ENCODE measurements at places on chromosomes 3 and 15. TPM values are rescaled to one million over a fixed set of nuclear protein-coding genes. Genes with fewer than 3 reads are reported as not detected.
A peak's percentile ranks its signal among the peaks of the same experiment; 100 is the strongest.

- H3K27me3 ChIP-seq = peaks cover 10% of the 10 kb centered on the region
- H3K36me3 ChIP-seq = no peaks in the 10 kb centered on the region
- H3K27ac ChIP-seq = no peak overlapping the region
- no peak overlapping the region for H3K4me3 ChIP-seq
- H3K4me1 ChIP-seq = no peaks in the 10 kb centered on the region
Observed at GRCh38 chr3:53067567-53067966, 21.7 kb upstream of the SFMBT1 start.

DNA sequence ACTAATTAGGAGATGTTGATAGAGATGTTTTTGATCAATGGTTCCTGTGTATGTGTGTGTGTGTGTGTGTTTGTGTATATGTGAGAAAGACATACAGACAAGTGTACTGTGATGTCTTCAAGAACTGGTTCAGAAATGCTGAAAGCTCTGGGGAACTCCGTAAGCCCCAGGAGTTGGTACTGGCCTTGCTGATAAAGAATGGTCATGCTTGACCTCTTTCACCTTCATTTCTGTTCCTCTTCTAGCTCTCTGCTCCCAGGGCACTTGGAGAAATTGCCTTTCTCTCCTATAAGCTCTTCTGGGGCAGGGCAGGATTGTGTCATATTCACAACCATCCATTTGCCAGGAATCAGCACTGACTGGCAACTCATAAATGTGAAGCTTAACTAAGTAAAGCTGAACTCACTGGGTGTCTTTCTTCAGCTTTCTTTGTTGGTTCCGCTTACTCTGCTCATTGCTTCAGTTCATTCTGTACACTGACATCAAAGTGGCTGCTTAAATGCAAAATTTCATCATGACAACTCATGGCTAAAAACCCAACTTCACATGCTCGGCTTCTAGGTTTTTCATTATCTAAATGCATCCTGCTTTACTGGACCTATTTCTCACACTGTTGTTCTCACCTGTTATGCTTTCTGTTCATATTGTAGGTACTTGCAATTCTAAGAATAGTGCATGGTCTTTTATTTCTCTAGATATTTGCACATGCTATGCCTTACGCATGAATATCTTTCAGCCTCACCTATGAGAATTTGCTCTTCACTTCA is 162.1 kb upstream of the LYSMD4 start:
- DNase-seq = no peak
- H3K4me3 ChIP-seq = no peak overlapping the region
- H3K36me3 ChIP-seq = no peaks in the 10 kb centered on the region
- no peaks in the 10 kb centered on the region for H3K27me3 ChIP-seq
- H3K4me1 ChIP-seq = no peaks in the 10 kb centered on the region

- no peaks in the 10 kb centered on the region for H3K4me1 ChIP-seq
- no peak for DNase-seq
- no peak overlapping the region for H3K27ac ChIP-seq
- H3K27me3 ChIP-seq = no peaks in the 10 kb centered on the region
- H3K36me3 ChIP-seq = no peaks in the 10 kb centered on the region
- no peak overlapping the region for H3K4me3 ChIP-seq
Observed at GRCh38 chr15:42632105-42632675, 56.8 kb downstream of the STARD9 start.

- peak overlapping the region; percentile 83 for H3K4me3 ChIP-seq
- DNase-seq = peak; percentile 91
- peaks cover 20% of the 10 kb centered on the region for H3K27me3 ChIP-seq
- H3K27ac ChIP-seq = peak overlapping the region; percentile 74
- H3K4me1 ChIP-seq = no peaks in the 10 kb centered on the region
- no peaks in the 10 kb centered on the region for H3K36me3 ChIP-seq
Observed at GRCh38 chr3:182682263-182683241, 110.8 kb upstream of the ATP11B start.

- no peaks in the 10 kb centered on the region for H3K4me1 ChIP-seq
- no peak for DNase-seq
- no peaks in the 10 kb centered on the region for H3K36me3 ChIP-seq
- no peak overlapping the region for H3K4me3 ChIP-seq
- no peak overlapping the region for H3K27ac ChIP-seq
- no peaks in the 10 kb centered on the region for H3K27me3 ChIP-seq
Observed at GRCh38 chr15:60208709-60209108, 189.1 kb downstream of the ANXA2 start.

- no peak overlapping the region for H3K4me3 ChIP-seq
- no peak overlapping the region for H3K27ac ChIP-seq
- DNase-seq = no peak
- H3K36me3 ChIP-seq = no peaks in the 10 kb centered on the region
Observed at GRCh38 chr15:100191161-100191560, 150.6 kb downstream of the ADAMTS17 start.

- no peaks in the 10 kb centered on the region for H3K4me1 ChIP-seq
- no peak overlapping the region for H3K27ac ChIP-seq
- no peaks in the 10 kb centered on the region for H3K36me3 ChIP-seq
- H3K4me3 ChIP-seq = no peak overlapping the region
Observed at GRCh38 chr3:8256441-8257071, 245.1 kb upstream of the LMCD1 start.

DNA sequence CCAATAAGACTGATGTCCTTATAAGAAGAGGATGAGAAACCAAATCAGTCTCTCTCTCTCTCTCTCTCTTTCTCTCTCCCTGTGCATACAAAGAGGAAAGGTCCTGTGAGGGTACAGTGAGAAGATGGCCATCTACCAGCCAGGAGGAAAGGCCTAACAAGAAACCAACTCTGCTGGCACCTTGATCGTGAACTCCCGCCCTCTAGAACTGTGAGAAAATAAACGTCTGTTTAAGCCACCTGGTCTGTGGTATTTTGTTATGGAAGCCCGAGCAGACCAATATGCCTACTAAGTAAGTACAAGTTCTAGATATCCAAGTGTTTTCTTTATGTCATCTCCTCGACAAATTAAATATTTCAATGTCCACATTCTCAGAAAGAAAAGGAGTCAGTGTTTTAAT is 44.9 kb upstream of the TMC3 start:
- peaks cover 12% of the 10 kb centered on the region for H3K4me1 ChIP-seq
- no peak overlapping the region for H3K4me3 ChIP-seq
- no peaks in the 10 kb centered on the region for H3K27me3 ChIP-seq
- H3K27ac ChIP-seq = no peak overlapping the region
- no peak for DNase-seq

GRCh38 chr15:77630956-77631744 is 1.6 kb downstream of the LINGO1 start:
- no peak overlapping the region for H3K4me3 ChIP-seq
- peak; percentile 80 for DNase-seq
- H3K27me3 ChIP-seq = peaks cover 49% of the 10 kb centered on the region
- H3K4me1 ChIP-seq = peaks cover 6% of the 10 kb centered on the region

GRCh38 chr3:54631516-54632325 is 296.1 kb downstream of the LRTM1 start:
- H3K4me1 ChIP-seq = no peaks in the 10 kb centered on the region
- no peak overlapping the region for H3K27ac ChIP-seq
- no peaks in the 10 kb centered on the region for H3K27me3 ChIP-seq
- no peak for DNase-seq

- H3K4me1 ChIP-seq = no peaks in the 10 kb centered on the region
- no peak overlapping the region for H3K4me3 ChIP-seq
- no peaks in the 10 kb centered on the region for H3K27me3 ChIP-seq
Observed at GRCh38 chr3:47065058-47065457, 85.6 kb downstream of the NBEAL2 start.

DNA sequence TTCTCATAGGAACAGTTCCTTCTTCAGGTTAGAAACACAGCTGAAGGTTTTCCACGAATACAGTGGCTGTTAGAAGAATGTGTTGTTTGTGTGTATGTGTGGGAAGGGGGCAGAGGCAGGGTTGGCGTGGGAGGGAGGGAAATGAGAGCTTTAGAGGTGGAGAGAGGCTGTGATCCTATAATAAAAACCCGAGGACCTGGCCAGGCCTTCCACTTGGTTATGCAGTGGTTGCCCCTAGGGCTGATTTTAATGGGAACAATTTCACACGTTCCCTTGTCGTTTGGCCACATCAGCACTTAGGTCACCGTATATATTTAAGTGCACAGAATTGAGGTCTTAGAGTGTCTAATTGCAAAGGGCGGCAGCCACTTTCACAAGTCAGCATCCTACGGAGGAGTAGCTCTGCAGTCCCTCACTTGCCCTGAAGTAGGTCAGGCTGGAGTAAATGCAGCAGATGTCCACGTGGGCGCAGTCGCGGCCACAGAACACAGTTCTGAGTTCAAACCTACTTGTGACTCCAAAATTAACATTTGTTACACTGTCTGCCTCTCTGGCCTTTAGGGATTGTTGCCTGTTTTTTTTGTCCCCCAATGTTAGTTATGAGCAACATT is 85.6 kb downstream of the PDCD6IP start:
- H3K4me1 ChIP-seq = no peaks in the 10 kb centered on the region
- DNase-seq = peak; percentile 68
- H3K4me3 ChIP-seq = no peak overlapping the region
- no peak overlapping the region for H3K27ac ChIP-seq
- no peaks in the 10 kb centered on the region for H3K27me3 ChIP-seq
- no peaks in the 10 kb centered on the region for H3K36me3 ChIP-seq

GRCh38 chr3:181486141-181486885 is 225.4 kb upstream of the SOX2 start:
- no peak overlapping the region for H3K4me3 ChIP-seq
- H3K4me1 ChIP-seq = no peaks in the 10 kb centered on the region
- H3K36me3 ChIP-seq = no peaks in the 10 kb centered on the region
- no peak for DNase-seq
- no peak overlapping the region for H3K27ac ChIP-seq
- H3K27me3 ChIP-seq = no peaks in the 10 kb centered on the region

DNA sequence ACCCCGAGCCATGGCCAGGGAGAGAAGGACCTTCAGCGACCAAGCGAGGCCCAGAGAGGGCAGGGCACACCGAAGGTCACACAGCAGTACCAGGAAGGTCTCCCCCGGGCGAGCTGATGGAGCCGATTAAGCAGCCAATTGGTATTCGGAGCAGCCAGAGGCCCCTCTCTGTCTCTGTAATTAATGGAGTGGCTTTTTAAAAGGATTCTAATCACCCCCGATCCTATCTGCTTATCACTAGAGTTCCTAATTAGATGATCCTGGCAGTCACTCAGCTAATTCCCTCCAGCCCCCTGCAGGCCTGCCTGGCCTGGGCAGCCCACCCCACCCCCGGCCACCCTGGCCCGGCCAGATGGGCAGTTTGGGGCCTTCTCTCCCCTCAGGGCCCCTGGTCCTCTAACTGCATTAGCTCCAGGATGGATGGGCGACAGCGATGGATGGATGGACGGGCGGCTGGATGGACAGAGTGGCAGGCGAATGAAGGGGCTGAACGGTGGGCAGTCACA is 1.6 kb upstream of the DNAJB8 start:
- H3K4me1 ChIP-seq = no peaks in the 10 kb centered on the region
- H3K27ac ChIP-seq = no peak overlapping the region
- no peaks in the 10 kb centered on the region for H3K36me3 ChIP-seq
- H3K4me3 ChIP-seq = no peak overlapping the region
- H3K27me3 ChIP-seq = peaks cover 84% of the 10 kb centered on the region

GRCh38 chr3:45515999-45516725 is 78.4 kb upstream of the LIMD1 start:
- DNase-seq = no peak
- peak overlapping the region; percentile 48 for H3K27ac ChIP-seq
- H3K36me3 ChIP-seq = peaks cover 65% of the 10 kb centered on the region
- no peak overlapping the region for H3K4me3 ChIP-seq

DNA sequence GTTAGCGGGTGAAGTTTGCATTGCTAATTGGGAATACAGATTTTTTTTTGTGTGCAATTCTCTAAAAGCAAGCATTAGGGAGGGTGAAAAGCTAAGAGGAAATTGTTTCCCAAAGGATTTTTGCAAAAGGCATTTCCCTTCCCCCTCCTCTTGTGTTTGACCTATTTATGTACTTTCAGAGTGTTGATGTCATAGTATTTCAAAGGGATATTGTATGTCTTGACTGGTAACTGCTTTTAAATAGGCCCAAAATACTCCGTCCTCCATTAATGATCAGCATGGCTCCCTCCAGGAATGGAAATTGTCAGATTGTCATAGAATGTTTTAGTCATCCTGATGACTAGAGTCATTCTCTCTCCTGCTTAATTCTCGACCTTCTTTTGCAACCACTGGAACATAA is 32.4 kb downstream of the TRIM71 start:
- peaks cover 6% of the 10 kb centered on the region for H3K36me3 ChIP-seq
- H3K4me1 ChIP-seq = peaks cover 41% of the 10 kb centered on the region
- H3K27me3 ChIP-seq = no peaks in the 10 kb centered on the region
- no peak overlapping the region for H3K4me3 ChIP-seq

- H3K4me3 ChIP-seq = no peak overlapping the region
- peaks cover 6% of the 10 kb centered on the region for H3K4me1 ChIP-seq
- H3K27ac ChIP-seq = no peak overlapping the region
- peaks cover under 1% of the 10 kb centered on the region for H3K27me3 ChIP-seq
Observed at GRCh38 chr3:189724356-189724755, 93.2 kb downstream of the TP63 start.

DNA sequence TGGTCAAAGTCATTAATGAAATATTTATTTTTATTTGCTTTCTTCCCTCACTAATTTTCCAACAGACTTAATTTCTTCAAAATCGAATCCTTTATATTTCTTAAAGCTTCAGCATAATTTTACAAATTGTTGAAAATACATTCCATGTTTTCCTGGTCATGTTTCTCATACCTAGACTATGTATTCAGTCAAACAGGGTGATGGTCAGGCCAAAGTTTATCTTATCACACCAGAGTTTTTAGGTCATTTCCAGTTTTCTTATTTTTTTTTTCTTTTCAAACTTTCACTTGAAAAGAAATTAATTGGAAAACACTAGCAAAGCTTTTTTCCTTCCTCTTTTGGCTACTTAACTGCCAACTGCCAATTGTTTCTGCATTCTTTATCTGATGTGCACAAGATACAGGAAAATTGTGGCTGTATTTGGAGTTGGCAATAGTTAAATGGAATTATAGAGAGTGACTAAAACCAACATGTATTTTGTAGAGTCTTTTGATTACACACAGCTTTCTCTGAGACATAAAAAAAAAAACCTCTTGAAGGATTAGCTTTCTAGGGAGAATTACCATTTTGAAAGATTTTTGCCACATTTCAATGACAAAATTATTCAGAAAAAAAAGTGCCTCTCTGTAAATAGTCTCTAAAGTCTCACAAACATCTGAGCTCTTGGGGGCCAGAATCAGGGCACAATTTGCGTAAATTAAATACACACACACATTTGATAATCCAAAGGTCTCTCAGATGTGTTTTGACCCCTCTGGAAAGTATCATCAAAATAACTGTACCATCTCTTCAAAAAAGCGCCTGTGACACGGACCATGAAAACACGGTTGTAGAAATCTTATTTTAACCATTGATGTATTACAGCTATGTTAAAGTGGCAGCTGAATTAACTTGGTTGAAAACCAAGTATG is 603.2 kb upstream of the KCNMB2 start:
- no peak overlapping the region for H3K27ac ChIP-seq
- no peak for DNase-seq

GRCh38 chr3:124952282-124952855 is 17.8 kb upstream of the MUC13 start:
- H3K27ac ChIP-seq = no peak overlapping the region
- H3K4me1 ChIP-seq = no peaks in the 10 kb centered on the region
- DNase-seq = no peak
- H3K36me3 ChIP-seq = no peaks in the 10 kb centered on the region
- no peaks in the 10 kb centered on the region for H3K27me3 ChIP-seq
- H3K4me3 ChIP-seq = no peak overlapping the region

RHCG gene
- total RNA-seq = 0.11 TPM

FBXW12 gene
- total RNA-seq = 0.13 TPM

STXBP5L gene
- total RNA-seq = 1.7 TPM

C15orf39 gene
- 19.0 TPM for total RNA-seq

CRYGS gene
- 1.8 TPM for total RNA-seq

SLC28A2 gene
- total RNA-seq = 4.4 TPM

CLEC3B gene
- not detected for total RNA-seq

ATOSA gene
- 27.8 TPM for total RNA-seq

TRAIP gene
- total RNA-seq = 21.4 TPM

AMIGO3 gene
- total RNA-seq = 1.3 TPM

All from endodermal cell (in vitro differentiated cells).